Activated T-helper 1 cell treated with anti-CD3 and anti-CD28 coated beads, Interleukin-2, amount 50 U/mL, for 16 hours (primary cell): ENCODE measurements at places on chromosomes 3 and 15.

DNA sequence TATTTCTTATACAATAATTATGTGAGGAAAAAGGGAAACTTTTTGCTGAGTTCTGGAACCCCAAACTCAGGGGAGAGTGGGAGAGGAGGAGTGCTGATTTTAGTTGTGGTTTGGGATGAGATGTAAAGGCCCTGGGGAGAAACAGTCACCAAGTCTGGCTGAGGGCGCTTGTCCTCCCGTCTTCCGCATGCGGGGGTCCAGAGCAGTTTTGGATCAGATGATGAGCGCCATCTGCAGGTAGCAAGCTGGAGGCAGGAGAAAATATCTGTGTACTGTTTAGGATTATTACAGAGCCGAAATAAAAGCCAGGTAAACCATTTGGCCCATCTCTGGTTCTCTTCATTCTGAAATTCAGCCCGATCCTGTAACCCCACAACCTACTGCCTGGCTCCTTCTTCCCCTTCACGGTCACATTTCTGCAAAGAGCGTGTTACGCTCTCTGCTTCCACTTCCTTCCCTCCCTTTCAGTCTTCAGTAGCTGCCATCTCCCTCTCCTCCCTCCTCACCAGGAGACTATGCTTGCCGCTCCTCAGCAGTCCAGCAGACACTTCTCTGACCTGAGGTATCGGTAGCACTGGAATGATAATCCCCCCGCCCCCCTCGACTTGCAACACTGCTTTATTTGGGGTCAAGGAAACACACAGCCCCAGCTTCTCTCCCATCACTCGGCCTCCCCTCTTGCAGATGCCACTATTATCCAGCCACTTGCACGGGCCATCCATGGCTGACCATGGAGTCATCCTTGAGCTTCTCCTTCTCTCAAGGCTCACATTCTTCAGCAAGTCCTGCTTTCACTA is 1.4 kb upstream of the PARP14 start:
- peak; percentile 66 for DNase-seq

DNA sequence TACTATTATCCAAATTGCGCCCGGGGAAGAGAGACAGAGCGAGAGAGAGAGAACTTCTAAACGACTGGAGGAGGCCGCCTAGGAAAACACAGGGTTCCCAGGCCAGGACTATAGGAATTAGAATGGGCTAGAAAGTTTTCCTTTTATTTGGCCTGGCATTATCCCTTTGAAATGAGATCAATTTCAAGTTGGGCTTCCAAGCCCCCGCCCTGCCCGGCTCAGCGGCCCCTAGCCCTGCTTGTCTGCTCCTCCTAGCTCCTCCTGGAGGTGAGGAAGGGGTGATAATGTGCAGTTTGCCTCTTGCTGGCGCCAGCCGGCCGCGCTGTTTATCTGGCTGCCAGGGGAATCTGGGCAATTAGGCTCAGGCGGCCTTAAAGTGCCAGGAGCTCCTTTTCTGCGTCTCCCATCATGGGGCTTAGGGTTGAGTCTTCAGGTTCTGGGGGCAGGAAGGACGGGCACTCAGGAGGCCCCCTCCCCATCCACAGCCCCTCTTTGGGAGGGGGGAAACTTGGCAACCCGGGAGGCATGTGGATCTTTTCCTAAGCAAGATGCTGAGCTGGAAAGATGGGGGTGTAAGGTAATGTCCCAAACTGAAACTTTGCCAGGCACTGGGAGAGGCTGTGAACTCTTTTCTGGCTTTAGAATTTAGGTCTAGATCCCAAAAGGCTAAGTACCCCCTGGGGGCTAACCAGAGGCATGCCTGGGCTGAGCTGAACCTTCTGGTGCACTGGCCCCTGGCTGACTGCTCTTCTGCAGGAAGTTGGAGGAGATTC is 5.5 kb downstream of the SMAD6 start:
- no peak for DNase-seq

DNA sequence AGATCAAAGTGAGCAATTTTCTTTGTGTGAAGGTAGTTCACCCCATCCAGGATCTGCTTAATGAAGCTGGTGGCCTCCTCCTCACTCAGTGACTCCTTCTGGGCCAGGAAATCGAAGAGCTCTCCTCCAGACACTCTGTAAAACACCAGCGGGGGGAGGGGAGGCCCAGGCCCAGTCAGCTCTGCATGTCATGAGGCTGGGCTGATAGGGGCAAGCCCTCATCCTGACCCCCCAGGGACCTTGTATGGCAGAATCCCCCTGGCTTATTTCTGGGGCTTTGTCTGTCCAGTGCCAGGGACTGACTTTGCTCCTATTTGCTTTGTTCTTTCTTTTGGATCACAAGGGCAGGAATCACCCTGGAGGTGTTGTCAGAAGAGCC is 74.9 kb downstream of the DAPK2 start:
- DNase-seq: peak; percentile 20

GRCh38 chr15:75578948-75579920 is at the start of gene PTPN9:
TSS of gene PTPN9 (minus strand) at chr15:75579315. CDS start at chr15:75578776, 539 bp downstream.
- peak; percentile 48 for DNase-seq

GRCh38 chr3:132730891-132731580 is 8.8 kb upstream of the NPHP3 start:
- no peak for DNase-seq

GRCh38 chr15:82944056-82944455 is 8.5 kb downstream of the HOMER2 start:
- DNase-seq: no peak

- no peak for DNase-seq
Measured at GRCh38 chr3:17399586-17399985, 342.8 kb downstream of the TBC1D5 start.

DNA sequence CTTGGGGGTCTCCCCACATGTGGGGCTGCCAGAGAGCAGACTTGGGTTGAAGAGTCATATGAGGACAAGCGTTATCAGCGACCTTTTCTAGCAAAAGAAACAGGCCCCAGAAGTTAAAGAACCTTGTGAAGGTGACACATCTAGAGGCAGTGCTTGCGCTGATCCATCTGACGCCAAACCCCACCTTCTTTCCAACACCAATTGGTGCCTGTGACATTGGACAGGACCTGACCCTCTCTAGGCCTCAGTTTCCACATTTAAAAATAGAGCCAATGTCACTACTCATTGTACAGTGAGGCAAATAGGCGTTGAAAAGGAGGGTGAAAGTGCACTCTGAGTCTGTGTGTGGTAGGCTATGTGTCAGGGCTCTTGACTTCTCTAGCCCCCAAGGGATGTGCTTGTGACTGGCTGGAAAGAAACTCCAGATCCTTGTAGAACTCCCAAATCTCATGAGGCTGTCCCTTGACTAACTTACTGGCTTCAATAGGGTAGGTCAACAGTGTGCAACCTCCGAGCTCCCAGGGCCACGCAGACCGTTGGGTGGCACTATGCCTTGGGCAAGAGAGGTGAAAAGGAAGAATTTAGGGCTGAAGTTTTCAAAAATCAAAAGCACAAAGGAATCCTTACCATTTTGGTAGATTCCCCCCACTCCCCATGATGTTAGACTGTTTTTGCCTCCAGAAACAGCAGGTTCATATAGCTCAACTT is 666 bp upstream of the FAM219B start:
- DNase-seq: no peak

DNA sequence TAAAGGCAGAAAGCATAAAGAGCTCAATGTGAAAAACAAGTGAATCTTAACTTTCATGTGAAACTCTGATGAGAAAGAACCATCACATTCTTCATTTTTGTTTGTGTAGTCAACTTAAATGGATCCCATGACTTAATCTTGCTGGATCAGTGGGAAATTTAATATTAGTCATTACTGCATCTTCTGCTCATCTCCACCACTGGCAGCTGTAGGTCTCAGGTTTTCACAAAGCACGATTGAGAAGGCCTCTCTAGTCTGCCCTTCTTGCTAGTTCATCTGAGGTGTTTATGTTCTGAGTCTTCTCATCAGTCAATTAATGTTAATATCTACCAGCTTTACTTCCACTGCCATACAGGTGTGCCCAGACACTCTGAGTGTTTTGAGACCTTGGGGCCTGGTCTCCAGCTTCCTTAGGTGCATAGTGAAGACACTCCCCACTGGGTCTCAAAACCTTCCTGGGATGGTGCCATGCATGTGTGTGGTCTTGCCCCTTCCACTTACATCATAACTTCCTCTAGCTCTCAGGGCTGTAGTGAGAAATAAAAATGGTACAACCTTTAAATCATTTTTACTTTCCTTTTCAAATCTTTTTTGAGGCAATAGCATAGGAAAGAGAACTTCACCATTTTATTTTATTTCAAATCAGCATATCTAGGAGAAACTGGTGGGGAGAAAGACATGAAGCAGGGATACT is 421.6 kb upstream of the CBLB start:
- DNase-seq: no peak

DNA sequence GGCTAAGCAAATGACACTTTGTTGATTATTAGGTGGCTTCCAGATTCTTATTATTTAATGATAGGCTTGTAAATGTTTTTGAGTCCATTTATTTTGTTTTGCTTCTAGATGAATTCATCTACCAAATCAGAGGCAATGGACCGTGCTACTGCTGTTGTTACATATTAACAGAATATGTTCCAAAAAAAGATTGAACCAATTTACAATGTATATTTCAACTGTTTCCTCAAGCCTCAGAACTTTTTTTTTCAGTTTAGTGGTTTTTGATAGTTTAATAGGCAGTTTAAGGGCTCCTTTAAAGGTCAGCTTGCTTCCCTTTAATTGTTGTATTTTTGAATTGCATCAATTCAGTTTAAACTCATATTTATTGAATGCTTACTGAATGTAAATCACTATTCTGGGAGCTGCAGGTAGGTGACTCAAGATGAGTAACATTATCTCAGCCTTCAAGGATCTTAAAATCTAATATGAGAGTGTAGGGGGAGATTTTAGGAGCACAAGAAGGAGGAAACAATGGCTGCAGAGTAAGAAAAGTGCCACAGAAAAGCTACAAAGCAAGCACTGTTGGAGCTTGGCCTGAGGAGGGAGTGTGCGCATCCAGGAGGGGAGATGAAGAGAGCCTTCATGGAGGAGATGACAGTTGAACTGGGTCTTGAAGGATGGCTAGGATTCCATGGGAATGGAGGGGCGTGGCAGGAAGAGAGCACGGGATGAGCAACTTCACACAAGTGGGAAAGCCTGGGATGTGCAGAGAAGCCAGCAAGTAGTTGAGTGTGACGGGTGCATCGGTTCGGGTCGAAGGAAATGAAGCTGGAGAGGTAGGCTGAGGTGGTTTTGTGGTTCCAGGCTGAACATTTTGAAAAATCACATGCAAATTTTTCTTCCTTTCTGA is 14.7 kb downstream of the MAP2K1 start:
- DNase-seq: no peak

- DNase-seq: no peak
Measured at GRCh38 chr3:3800685-3801493, 1.7 kb downstream of the LRRN1 start.

DNA sequence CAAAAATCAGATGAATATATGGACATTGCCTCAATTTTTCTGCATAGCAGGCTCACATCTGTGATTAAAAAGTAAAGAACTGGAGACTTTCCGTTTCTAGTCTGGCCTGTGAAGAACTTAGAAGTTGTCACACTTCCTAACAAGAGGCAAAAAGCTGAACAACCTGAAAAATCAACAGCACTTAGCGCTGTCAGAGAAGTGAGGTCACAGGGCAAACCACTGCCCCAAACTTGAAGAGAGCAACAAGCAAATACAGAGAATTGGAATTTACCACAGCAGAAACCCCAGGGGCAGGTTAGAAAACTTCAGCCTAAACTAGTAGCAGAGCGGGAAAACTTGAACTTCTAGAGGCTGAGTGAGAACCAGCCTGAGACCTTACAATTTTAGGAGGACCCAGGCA is 38.9 kb downstream of the CCDC54 start:
- no peak for DNase-seq

DNA sequence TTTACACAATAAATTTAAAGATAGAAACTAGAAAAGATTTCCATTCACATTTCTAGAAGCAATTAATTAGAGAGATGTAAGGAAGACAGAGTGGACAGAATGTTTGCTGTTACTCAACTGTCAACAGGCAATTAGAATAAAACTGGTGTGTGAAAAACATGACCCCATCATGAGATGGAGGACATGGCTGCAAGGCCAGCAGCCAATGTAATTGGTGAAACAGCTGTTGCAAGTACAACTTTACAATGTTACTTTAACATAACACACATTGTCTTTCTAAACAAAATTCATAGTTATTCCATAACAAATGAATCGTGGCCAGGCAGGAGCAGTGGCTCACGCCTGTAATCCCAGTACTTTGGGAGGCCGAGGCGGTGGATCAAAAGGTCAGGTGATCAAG is 28.6 kb upstream of the STAG1 start:
- no peak for DNase-seq

- DNase-seq: no peak
Measured at GRCh38 chr15:51234176-51234927, 104.0 kb downstream of the CYP19A1 start.

DNA sequence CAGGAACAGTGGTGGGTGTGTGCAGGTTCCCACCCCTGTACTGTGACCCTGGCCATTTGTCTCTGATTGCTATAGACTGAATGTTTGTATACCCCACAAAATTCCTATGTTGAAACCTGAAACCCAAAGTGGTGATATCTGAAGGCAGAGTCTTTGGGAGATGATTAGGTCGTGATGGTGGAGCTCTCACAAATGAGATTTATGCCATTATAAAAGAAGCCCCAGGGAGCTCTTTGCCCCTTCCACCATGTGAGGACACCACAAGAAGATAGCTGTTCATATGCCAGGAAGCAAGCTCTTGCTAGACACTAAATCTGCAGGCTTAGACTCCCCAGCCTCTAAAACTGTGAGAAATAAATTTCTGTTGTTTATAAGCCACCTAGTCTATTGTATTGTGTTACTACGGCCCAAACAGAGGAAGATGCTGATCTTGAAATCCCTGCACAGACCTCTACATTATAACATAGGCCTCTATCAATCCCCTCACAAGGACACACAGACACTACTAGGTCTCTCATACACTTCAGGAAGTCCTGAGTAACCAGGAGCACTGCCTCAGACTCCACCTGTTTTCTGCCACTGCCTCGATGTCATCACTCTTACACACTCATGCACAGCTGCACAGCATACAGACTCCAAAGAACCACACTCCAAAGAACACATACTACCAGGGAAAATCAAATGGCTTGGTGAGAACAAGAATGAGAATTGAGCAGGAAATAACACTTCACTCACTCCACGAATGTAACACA is 14.7 kb downstream of the IGSF11 start:
- no peak for DNase-seq

DNA sequence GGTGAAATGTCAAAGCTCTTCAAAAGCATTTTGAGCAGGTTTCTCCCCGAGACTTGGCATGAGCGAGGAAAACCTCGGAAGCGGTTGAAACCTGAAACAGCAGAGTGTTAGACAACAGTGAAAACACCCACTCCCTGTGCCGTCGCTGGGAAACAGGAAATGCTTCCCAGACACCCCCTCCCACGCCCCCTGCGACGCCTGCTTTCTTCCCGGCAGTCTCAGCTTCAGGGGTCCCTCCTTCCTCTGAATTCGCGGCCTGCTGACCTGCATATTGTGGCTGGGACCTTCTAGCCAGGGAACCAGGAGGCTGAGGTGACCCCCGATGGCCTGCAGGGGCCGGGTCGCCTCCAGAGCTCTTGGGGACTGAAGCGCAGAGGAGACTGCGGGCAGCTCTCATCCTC is 250.6 kb upstream of the LYSMD4 start:
- DNase-seq: no peak
